ENCODE measurements at places on chromosomes 5 and 9. TPM values are rescaled to one million over a fixed set of nuclear protein-coding genes. Genes with fewer than 3 reads are reported as not detected.

DNA sequence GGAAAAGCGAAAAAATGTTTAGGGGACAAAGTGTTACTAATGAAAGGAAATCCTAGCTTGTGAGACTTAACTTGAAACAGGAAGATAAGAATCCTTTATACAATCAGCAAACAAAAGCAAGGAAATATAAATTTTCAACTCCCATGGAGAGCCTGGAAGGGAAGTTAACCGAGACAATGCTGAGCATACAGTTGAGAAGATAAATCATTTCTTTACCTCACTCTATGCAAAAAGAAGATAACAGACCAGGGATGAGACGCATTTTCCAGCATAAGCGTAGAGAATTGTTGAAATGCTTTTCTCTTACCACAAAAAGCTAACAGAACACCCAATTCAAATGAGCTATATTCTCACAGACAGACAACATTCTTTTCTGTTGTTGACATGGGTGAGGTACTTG is 309.6 kb downstream of the CWC27 start:
- no peak for DNase-seq

GRCh38 chr5:114822863-114823262 is 346.8 kb downstream of the TRIM36 start:
- DNase-seq: no peak

- no peak for DNase-seq
Measured at GRCh38 chr5:59547731-59548130, 345.8 kb downstream of the PDE4D start.

GRCh38 chr5:112779531-112779930 is 41.8 kb downstream of the APC start:
- no peak for DNase-seq

GRCh38 chr5:179142434-179143198 is 82.4 kb downstream of the ZNF354C start:
- no peak for DNase-seq

DNA sequence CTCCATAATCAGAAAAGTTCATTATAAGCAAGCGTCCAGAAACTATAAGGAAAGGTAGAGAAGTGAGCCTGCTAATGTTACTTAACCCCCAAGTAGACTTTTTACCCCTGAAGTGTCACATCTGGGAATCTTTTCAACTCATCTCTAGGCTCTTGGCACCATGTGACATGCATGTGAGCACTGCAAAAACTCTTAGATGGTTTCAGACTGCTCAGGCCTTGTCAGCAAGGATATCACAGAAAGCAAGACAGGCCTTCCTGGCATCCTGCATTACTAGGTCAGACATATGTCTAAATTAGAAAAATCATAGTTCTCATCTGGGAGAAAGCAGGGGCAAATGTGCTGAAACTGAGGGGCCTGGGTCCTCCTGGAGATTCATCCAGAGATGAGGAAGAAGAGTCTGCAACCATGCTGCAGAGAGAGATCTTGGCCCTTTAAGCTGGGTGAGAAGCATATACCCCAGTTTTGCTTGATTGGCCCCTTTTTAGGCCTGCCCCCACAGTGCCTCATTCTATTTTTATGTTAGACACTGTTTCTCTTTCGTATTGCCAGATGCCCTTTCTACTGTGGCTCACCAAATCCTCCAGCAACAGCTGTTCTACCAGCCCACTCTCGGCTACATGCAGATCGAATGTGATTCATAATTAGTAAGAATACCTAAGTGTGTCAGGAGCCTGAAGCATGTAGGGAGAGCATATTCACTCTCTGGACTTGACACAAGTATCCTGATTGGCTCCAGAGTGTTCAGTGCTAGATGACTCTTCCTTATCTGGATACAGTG is 19.0 kb downstream of the TMEM8B start:
- DNase-seq: no peak

DNA sequence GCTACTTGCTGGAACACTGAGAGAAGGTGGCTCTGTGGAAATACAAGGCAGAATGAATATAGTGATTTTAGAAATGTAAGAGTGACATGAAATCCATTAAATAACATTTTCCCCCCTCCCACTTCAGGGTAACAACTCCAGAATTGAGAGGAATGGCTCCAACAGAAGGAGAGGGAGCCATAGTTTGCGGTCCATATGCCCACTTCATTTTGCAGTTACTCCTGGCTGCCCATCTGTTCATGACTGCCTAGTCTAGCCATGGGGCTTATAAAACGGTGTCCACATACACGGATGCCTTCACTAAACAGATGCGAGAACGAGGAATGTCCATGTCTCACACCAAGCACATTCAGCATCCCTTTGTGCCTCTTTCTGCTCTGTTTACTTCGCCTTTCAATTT is 186.7 kb downstream of the TMEM38B start:
- no peak for DNase-seq

Gene SAXO1
- 1.8 TPM for total RNA-seq

Gene LCN15
- total RNA-seq: not detected

Gene THBS4
- 7.2 TPM for total RNA-seq

Gene GABRA6
- not detected for total RNA-seq

Gene BAAT
- total RNA-seq: 0.92 TPM

Gene CCDC171
- total RNA-seq: 4.3 TPM
